ENCODE measurements at places on chromosomes 5 and 9. TPM values are rescaled to one million over a fixed set of nuclear protein-coding genes. Genes with fewer than 3 reads are reported as not detected.
A peak's percentile ranks its signal among the peaks of the same experiment; 100 is the strongest.

The HTR4 gene
- not detected for polyA plus RNA-seq

The DAP gene
- 37.6 TPM for polyA plus RNA-seq

The CACNA1B gene
- polyA plus RNA-seq = under 0.01 TPM

- no peak overlapping the region for H3K27ac ChIP-seq
- no peak overlapping the region for H3K4me3 ChIP-seq
- no peaks in the 10 kb centered on the region for H3K36me3 ChIP-seq
- no peaks in the 10 kb centered on the region for H3K27me3 ChIP-seq
- DNase-seq = no peak
- no peaks in the 10 kb centered on the region for H3K4me1 ChIP-seq
Measured at GRCh38 chr9:29039258-29039657, 1466.0 kb upstream of the C9orf72 start.

- H3K36me3 ChIP-seq = no peaks in the 10 kb centered on the region
- peak; percentile 29 for DNase-seq
- H3K27ac ChIP-seq = no peak overlapping the region
- peaks cover 75% of the 10 kb centered on the region for H3K27me3 ChIP-seq
- H3K4me1 ChIP-seq = no peaks in the 10 kb centered on the region
- H3K4me3 ChIP-seq = no peak overlapping the region
Measured at GRCh38 chr9:130262771-130263170, 2.8 kb upstream of the HMCN2 start.

DNA sequence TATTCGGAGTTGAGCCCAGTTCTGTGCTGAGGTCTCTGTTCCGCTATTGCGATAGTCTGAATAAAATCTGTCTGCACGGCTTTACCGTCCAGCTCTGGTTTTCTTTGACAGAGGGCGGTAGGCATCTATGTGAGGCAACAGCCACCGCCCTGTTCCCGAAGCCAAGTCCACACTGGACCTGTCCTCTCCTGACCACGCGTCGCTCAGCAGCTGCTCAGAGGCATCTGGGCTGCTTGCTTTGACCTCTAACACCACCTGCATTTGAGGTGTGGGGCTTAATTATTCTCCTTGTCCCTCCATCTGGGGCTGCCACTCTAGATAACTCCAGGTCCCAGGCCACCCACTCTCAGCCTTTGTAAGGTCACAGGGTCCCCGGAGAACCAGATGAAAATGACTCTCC lies 168.4 kb upstream of the SMIM23 start:
- no peaks in the 10 kb centered on the region for H3K27me3 ChIP-seq
- no peaks in the 10 kb centered on the region for H3K36me3 ChIP-seq
- H3K4me1 ChIP-seq = no peaks in the 10 kb centered on the region
- DNase-seq = no peak
- H3K27ac ChIP-seq = no peak overlapping the region

GRCh38 chr9:4157584-4158499 lies 142.0 kb downstream of the GLIS3 start:
- no peak overlapping the region for H3K4me3 ChIP-seq
- no peaks in the 10 kb centered on the region for H3K4me1 ChIP-seq
- no peaks in the 10 kb centered on the region for H3K27me3 ChIP-seq
- no peak overlapping the region for H3K27ac ChIP-seq
- DNase-seq = no peak
- no peaks in the 10 kb centered on the region for H3K36me3 ChIP-seq

DNA sequence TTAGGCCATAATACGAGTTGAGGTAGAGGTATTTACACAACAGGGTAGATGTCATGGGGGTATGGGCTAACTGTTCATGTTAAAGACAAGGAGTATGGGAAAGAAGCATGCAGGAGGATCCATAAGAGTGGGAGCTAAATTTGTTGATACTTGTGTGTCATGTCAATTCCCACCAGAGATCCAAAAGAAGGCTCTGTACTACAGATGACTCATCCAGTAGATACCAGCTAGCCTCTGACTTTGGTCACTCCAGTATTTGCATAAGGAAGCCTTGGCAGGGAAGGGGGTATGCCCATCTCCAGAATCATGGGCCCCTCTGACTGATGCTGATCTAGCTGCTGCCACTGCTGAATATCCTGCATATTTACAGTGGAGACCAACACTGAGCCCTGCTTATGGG lies 743.7 kb upstream of the GRAMD2B start:
- no peak overlapping the region for H3K4me3 ChIP-seq
- H3K27me3 ChIP-seq = no peaks in the 10 kb centered on the region
- no peak for DNase-seq
- H3K4me1 ChIP-seq = no peaks in the 10 kb centered on the region
- no peaks in the 10 kb centered on the region for H3K36me3 ChIP-seq

- H3K27me3 ChIP-seq = no peaks in the 10 kb centered on the region
- H3K27ac ChIP-seq = no peak overlapping the region
- H3K4me1 ChIP-seq = no peaks in the 10 kb centered on the region
- no peaks in the 10 kb centered on the region for H3K36me3 ChIP-seq
- no peak for DNase-seq
Measured at GRCh38 chr5:85132269-85132668, 747.6 kb upstream of the EDIL3 start.

DNA sequence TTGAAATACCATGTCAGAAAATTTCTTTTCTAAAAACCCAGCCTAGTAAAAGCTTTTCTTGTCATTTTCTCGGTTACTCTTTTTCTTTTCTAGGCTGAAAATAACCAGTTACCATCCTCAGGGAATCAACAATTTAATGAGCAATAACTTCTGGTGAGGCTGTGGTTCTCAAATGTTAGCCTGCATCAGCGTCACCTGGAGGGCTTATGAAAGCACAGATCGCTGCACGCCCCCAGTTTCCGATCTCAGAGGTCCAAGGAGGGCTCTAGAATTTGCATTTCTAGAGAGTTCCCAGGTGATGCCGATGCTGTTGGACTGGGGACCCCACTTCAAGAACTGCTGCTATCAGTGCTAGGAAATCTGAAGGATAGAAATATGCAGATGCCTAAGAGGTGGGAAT lies 28.9 kb upstream of the TLE1 start:
- no peak for DNase-seq
- no peak overlapping the region for H3K27ac ChIP-seq
- H3K4me3 ChIP-seq = no peak overlapping the region
- no peaks in the 10 kb centered on the region for H3K4me1 ChIP-seq
- no peaks in the 10 kb centered on the region for H3K36me3 ChIP-seq

DNA sequence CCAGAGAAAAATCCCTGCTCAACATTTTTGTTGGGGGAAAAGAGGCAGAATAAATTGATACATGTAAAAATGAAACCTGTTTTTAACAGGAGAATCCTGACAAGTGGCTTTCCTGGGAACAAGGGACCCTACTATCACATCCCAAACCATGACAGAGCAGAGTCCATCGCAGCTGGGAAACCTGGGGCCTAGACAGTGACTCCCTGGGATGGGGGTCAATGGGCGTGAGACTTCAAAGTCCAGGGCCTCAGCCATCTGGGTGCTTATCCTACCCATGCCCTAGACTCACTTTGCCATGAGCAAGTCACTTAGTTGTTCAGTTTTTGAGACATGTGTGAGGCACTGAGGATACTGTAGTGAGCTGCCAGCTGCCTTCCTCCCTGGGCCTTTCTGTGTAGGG lies 5.7 kb downstream of the TCOF1 start:
- H3K36me3 ChIP-seq = peaks cover 5% of the 10 kb centered on the region
- peaks cover 10% of the 10 kb centered on the region for H3K4me1 ChIP-seq
- no peak for DNase-seq
- no peak overlapping the region for H3K4me3 ChIP-seq

DNA sequence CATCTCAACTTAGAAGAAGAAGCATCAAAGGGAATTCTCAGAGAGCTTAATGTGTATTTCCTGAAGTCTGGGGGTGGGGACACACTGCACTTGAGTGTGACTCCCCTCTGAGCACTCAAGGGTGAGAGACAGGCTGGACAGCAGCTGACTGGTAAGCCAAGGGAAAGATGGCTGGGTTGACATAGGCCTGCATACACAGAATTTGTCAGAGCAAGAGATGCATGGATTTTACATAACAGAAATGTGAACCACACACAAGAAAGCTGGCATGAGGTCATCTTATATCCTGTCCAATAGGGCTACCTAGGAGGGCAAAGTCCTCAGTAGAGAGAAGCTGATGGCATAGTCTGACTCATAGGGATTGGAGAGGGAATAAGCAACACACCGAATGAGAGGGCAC lies 114.3 kb upstream of the EPB41L4A start:
- DNase-seq = no peak
- H3K27me3 ChIP-seq = no peaks in the 10 kb centered on the region
- no peaks in the 10 kb centered on the region for H3K36me3 ChIP-seq

DNA sequence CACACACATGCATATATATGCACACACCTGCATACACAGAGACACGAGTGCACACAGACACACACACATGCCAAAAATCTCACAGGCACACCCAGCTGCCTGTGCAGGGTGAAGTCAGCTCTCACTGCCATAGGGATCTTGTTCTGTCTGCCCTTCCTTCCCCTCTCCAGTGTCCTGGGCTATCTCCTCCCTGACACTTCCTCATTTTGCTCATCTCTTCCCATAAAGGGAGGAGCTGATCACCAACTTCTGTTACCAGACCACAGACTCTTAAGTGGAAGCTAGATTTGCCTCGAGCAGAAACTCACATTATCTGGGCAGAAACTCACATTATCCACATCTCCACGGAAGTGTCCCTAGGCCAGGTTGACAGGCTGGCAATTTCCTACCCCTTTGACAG lies 28.7 kb downstream of the LCP2 start:
- H3K4me3 ChIP-seq = no peak overlapping the region
- peak overlapping the region; percentile 82 for H3K27ac ChIP-seq
- H3K4me1 ChIP-seq = peaks cover 80% of the 10 kb centered on the region
- DNase-seq = no peak
- H3K36me3 ChIP-seq = peaks cover 40% of the 10 kb centered on the region
- H3K27me3 ChIP-seq = no peaks in the 10 kb centered on the region

DNA sequence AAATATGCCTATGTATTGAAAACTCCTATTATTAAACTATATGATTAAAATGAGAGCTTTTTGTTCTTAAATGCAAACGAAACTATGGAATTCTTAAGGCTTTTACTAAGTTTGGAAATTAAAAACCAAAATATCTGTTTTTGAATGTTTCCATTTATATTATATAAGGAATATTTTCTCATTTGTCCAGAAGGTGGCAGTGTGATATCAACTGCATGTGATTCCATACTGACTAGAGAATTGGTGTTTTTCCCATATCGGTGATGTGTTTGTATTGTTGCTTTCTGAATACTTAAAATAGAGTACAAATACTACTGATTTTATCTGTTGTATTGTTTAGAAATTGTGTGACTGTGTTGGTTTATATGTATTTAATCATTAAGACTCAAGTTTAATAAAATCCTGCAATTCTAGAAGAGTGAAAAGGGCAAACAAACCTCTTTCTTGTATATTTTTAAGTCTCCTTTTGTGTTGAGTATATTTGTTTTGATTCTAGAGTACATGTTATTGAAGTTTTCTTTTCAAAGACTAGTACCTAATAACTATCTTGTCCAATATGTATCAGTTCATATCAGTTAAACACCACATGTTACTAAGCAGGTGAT lies 320.8 kb downstream of the CCDC171 start:
- no peak overlapping the region for H3K4me3 ChIP-seq
- no peaks in the 10 kb centered on the region for H3K4me1 ChIP-seq
- DNase-seq = no peak
- H3K27me3 ChIP-seq = no peaks in the 10 kb centered on the region

Measured in spleen (tissue), 13 donors.